ENCODE measurements at places on chromosomes 6 and 20.
A peak's percentile ranks its signal among the peaks of the same experiment; 100 is the strongest.

- no peak for DNase-seq
Measured at GRCh38 chr20:52922436-52922835, 49.7 kb upstream of the TSHZ2 start.

DNA sequence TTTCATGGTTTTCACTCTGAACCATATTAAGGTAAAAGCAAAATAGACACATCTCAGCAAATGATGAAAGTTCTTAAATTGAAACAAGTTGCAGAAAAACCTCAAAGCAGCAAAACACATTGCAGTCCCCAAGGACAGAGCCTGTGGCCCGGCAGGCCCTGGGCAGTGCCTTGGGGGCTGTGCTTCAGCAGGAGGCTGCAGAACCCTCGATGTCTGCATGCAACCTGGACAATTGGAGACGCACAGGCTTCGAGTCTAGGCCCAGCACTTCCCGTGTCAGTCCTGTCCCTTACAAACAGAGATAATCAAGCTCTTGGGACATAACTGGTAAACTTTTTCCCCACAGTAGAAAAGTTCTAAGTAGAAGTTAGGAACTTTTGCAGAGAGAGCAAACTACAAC is 9.2 kb downstream of the PYGB start:
- no peak for DNase-seq

DNA sequence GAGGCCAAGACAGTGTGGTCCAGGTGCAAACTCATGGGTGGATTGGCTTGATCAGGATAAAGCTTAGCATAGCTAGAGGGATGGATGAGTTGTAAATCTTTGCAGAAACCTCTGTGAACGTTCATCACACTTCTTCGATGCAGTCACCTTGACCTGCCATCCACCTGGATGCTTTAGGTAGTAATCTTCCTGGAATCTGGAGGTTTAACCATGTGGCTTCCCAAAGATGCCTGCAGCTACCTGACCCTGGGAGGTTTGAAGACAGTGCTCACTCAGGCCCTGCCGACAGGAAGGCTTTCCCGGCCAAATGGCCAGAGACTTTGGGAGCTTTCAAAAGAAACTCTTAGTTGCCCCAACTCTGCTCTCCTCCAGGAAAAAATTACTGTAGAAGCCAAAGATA is 55.4 kb upstream of the ERVFRD-1 start:
- no peak for DNase-seq

GRCh38 chr20:52303281-52303950 is 111.8 kb upstream of the ZFP64 start:
- DNase-seq, result peak; percentile 60

GRCh38 chr6:107621229-107621937 is 131.5 kb downstream of the SOBP start:
- DNase-seq, result no peak

DNA sequence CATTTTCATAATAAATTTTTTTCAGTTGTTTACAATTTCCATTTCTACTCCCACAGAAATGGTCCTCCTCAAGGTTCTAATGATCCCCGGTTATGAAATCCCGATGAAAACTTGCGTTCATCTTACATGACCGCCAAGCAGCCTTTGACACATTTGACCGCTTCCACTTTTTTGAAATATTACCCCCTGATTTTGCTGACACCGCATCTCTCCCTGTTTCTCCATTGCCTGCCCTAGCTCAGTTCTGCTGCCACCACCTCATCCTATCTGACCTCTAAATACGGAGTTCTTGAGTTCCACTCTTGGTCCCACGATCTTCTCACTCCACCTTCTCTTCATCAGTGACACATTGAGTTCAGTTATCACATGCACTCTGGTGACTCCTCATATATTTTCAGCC is 74.1 kb downstream of the SLC35B3 start:
- DNase-seq, result no peak

DNA sequence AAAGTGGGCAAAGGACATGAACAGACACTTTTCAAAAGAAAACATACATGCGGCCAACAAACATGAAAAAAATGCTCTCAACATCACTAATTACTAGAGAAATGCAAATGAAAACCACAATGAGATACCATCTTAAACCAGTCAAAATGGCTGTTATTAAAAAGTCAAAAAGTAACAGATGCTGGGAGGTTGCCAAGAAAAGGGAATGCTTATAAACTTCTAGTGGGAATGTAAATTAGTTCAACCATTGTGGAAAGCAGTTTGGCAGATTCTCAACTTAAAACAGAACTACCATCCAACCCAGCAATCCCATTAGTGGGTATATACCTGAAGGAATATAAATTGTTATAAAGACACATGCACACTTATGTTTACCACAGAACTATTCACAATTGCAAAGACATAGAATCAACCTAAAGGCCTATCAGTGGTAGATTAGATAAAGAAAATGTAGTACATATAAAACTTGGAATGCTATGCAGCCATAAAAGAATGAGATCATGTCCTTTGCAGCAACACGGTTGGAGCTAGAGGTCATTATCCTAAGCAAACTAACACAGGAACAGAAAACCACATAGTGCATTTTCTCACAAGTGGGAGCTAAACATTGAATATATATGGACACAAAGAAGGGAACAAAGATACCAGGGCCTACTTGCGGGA is 16.3 kb downstream of the CENPQ start:
- DNase-seq, result no peak

DNA sequence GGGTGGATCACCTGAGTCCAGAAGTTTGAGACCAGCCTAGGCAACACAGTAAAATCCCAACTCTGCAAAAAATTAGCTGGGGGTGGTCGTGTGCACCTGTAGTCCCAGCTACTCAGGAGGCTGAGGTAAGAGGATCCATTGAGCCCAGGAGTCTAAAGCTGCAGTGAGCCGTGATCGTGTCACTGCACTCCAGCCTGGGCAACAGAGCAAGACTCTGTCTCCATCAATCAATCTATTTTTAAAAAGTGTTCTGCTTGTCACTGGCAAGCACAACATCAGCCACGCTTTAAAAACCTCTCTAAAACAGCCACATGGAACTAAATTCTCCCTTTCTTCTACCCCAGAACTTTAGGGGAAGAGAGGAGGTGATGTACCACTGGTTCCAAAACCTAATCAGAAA is 131.6 kb upstream of the RREB1 start:
- no peak for DNase-seq

GRCh38 chr6:32290886-32291450 is 67.1 kb upstream of the NOTCH4 start:
- DNase-seq, result no peak

DNA sequence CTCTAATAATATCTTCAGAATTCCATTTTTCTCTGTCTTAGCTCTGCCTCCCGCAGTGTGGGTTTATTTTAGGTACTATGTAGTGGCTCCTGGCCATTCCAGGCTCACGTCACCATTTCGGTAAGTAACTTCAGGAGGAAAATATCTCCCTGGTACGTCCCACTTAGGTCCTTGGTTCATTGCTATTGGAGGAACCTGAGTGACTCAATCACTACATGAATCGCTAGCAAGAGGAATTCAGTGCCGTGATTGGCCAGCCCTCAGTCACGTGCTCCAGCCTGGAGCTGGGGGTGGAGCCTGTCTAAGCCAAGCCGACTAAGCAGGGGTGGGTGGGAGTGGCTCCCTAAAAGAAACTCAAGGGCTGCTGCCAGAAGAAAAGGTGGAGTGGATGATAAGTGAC is 67.3 kb upstream of the E2F3 start:
- no peak for DNase-seq

DNA sequence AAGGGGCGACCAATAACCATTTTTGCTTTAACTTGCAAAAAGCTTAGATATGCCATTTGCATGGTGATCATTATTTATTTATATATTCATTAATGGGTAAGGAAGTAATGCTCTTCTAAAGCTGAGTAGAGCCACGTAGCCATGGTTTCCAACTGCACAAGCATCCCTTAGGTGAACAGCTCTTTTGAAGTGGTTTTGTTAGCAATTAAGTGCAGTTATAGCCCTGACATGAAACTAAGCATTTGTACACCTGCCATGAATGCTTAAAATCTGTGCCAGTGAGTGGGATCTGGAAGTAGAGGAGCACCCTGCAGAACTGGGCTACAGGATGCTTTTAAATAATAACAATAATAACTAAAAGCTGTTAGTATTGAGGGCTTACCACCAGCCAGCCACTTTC is 19.1 kb downstream of the TRAF3IP2 start:
- no peak for DNase-seq

GRCh38 chr6:5202941-5203340 is 57.8 kb downstream of the LYRM4 start:
- DNase-seq, result no peak

DNA sequence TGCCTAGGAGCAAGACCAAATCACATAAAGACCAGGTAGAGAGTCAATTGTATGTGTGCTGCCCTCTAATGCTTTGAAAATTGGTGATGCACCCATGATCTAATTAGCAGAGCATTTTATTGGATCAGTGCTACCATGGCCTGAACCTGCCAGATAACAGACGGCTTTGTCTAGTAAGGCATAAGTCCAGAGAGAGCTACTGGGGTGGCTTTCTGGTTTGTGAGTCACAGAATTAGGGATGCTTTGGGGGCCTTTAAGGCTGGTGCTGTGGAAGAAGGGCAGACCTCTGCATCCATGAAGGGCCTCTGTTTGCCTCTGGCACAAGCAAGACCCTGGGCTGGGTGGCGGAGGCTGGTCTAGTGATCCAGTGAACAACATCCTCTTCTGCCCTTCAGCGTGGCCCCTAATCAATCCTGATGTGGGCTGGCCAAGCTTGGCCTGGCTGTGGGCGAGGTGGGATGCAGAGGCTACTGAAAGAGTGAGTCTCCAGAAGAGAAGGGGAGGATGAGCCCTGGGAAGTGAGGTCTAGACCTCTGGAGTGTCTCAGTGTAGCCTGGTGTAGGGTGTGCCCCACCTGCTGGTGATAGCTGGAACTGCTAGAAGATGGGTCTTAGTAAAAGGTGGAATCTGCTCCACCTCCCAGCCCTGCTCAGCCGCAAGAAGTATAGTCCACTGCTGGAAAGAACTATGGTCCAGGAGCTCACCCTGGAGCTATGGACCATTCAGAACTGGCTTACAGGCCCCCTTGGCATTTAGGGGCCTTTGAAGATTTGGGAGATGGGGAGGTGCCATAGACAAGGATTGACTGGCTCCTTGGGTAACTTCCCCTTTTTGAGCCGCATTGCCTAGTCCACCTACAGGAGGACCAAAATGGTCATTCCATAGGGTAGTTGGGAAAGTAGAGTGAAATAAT is 36.7 kb upstream of the AAR2 start:
- DNase-seq, result peak; percentile 85

- DNase-seq, result no peak
Measured at GRCh38 chr6:7129360-7129759, 21.6 kb downstream of the RREB1 start.

DNA sequence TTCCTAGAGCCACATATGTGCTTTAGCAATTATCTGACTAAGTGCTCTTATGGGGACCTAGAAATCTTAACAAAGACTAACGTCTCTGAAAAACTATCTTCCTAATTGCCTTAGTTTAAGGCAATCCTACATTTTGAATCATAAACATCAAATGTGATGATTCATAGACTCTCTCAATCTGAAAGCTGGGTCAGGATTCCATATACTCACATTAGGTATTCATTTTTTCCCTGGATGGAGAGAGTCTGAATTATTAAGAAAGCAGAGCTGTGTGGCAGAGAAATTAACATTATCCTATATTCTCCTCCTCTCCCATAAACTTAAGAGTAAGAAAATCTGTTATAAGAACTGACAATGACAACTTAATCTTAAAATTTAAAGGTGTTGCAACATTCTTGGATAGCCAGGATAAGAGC is 1.6 kb upstream of the PRL start:
- DNase-seq, result no peak

DNA sequence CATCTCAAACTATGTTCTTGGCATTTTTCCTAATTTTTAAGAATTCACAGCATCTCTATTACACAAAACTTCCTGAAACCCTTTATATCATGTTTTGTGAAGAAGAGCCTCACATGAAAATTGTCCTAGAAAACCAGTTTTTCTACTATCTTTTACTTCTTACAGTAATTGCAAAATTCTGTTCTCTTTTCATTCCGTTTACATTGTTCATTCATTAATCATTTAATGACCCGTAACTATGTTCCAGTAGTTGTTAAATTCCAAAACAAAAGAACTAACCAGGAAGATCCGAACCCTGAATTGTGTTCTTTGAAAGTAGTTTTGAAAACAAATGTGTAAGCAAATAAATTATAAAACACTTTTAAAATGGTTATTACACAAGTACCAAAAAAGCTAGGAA is 597.0 kb downstream of the EYS start:
- no peak for DNase-seq

DNA sequence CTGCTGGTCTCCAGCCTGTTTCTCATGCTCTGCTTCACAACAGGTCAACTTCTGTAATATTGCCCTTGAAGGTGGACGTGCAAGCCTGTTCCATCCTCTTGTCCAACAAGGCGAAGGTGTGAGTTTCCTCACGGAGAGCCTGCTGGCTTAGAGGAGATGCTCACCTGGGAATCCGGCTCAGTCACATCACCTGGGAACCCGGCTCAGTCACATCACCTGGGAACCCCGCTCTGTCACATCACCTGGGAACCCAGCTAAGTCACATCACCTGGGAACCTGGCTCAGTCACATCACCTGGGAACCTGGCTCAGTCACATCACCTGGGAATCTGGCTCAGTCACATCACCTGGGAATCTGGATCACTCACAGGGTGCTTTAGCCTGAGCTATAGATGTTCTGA is 230.1 kb downstream of the ERMARD start:
- no peak for DNase-seq

GRCh38 chr6:50899306-50899870 is 80.7 kb downstream of the TFAP2B start:
- DNase-seq, result no peak

DNA sequence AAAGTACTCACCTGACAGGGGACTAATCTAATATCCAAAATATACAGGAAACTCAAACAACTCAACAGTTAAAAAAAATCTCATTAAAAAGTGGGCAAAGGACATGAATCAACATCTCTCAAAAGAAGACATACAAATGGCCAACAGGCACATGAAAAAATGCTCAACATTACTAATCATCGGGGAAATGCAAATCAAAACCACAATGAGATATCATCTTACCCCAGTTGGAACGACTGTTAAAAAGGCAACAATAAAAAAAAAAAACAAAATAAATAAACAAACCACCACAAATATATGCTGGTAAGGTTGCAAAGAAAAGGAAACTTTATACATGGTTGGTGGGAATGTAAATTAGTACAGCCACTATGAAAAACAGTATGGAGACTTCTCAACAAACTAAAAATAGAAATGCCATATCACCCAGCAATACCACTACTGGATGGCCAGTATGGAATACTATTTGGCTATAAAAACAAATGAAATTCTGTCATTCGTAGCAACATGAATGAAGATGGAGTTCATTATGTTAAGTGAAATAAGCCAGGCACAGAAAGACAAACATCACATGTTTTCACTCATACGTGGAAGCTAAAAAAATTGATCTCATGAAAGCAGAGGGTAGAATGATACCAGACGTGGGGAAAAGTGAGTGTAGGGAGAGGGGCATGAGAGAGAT is 6.6 kb downstream of the SIRPB2 start:
- DNase-seq, result no peak

GRCh38 chr6:122709922-122710512 is 69.5 kb upstream of the FABP7 start:
- DNase-seq, result no peak

GRCh38 chr6:90382760-90383159 is 86.1 kb upstream of the BACH2 start:
- DNase-seq, result no peak

- DNase-seq, result no peak
Measured at GRCh38 chr6:40413239-40413638, 173.9 kb downstream of the LRFN2 start.

GRCh38 chr6:44064089-44064947 is 62.9 kb downstream of the MRPL14 start:
- DNase-seq, result peak; percentile 39

Measured in activated T-cell treated with anti-CD3 and anti-CD28 coated beads, Interleukin-2, amount 50 U/mL, for 48 hours (primary cell).